ENCODE measurements at places on chromosomes 16 and 17.

- peak; percentile 71 for DNase-seq
Measured at GRCh38 chr17:79803997-79804855, 7.3 kb upstream of the CBX8 start.

DNA sequence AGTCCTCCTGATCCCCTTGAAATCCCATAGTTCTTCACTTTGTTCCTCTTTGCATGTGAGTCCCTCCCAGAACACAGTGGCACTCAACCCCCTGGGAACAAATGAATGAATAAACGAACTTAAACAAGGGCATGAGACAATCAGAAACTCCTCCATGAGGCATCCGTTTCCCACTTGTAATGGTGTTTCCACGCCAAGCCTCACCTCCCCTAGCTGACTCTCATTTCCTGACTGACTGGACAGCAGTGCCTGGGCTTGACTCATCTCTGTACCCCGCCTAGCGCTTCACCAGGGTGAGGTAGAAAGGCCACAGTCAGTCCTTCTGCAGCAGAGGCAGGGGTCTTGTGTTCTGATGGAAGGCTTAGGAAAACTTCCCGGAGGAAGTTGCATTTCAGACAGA is 14.2 kb downstream of the KIF1C start:
- no peak for DNase-seq

DNA sequence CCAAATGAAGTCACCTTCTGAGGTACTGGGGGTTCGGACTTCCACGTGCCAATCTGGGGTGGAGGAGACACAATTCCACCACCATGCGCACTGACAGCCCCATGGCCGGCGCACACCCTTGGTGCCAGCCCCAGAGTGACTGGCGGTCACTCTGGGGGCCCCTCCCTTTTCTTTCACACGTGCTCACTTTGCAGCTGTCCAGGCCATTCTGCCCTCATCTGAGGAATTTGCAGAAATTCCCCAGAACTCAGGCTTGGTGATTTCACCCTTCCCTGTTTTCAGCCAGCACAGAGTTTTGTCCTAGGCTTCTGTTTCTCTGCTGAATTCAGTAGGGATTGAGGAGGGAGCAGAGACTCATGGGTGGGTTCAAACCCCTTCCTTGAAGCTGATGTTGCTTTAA is 54.8 kb downstream of the CDRT4 start:
- no peak for DNase-seq

DNA sequence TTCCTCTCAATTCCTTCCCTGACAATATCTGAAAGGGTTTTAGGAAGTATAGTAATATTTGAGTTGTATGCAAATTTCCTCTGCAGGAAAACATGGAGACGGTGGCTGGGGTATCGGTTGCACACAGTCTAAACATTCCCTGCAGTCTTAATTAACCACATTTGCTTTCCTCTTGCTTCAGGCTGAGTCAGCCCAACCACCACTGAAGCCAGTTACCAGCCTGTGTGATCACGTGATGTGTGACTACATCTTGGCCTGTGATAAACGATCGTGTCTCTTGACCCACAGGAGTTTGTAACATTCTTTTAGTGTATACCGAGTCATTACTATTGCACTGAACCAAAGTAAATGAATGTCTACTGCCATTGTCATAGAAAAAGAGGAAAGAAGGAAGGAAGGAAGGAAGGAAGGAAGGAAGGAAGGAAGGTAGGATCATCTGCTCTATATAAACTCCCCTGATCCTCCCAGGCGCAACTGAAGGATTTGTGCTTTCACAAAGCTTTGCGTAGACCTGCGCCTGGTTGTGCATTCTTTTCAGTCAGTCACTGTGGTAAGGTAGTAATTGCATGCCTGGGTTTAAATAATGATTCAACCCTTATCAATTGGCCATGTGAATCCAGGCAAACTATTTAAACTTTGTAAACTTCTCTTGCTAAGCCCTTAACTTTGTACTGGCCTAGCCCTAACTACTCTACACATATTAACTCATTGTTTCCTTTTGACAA is 280.6 kb upstream of the SALL1 start:
- DNase-seq = no peak

- no peak for DNase-seq
Measured at GRCh38 chr16:72811188-72811720, 236.7 kb downstream of the ZFHX3 start.

Measured in activated T-cell treated with anti-CD3 and anti-CD28 coated beads for 24 hours (primary cell).